ENCODE measurements at places on chromosomes 12 and 14. TPM values are rescaled to one million over a fixed set of nuclear protein-coding genes. Genes with fewer than 3 reads are reported as not detected.

- no peaks in the 10 kb centered on the region for H3K27me3 ChIP-seq
- peak overlapping the region; percentile 83 for H3K4me3 ChIP-seq
- H3K36me3 ChIP-seq: peaks cover 24% of the 10 kb centered on the region
Observed at GRCh38 chr12:55728186-55728938, 447 bp downstream of the CD63 start.

GZMB gene
- total RNA-seq: 1,384 TPM

PTGER2 gene
- total RNA-seq: 55.3 TPM

DNA sequence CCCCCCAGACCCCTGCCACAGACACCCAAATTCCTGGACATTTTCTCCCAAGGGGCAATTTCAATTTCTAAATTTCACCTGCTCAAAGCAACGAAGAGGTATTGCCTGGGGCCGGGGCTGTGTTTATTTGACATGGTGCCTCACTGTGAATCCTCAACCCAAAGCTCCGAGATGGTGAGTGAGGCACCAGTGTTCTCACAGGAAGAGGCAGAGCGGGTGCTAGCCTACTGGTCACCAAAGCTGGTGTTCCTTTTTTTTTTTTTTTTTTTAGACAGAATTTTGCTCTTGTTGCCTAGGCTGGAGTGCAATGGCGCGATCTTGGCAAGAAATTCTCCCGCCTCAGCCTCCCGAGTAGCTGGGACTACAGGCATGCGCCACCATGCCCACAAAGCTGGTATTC, 14.8 kb upstream of the SH2B3 start:
- H3K27me3 ChIP-seq: no peaks in the 10 kb centered on the region
- peaks cover 31% of the 10 kb centered on the region for H3K4me1 ChIP-seq
- no peak for DNase-seq
- no peak overlapping the region for H3K27ac ChIP-seq
- H3K36me3 ChIP-seq: no peaks in the 10 kb centered on the region

ZC2HC1C gene
- total RNA-seq: 0.55 TPM

RHEBL1 gene
- 11.6 TPM for total RNA-seq

GRCh38 chr14:24247422-24247821, 5.0 kb upstream of the TINF2 start:
- no peak for DNase-seq
- no peaks in the 10 kb centered on the region for H3K27me3 ChIP-seq
- H3K36me3 ChIP-seq: no peaks in the 10 kb centered on the region
- H3K27ac ChIP-seq: peak overlapping the region; percentile 86

GPRC5D gene
- total RNA-seq: 5.5 TPM

SERPINA3 gene
- not detected for total RNA-seq

GRCh38 chr14:96881713-96882112, 84.5 kb downstream of the VRK1 start:
- no peak for DNase-seq
- peaks cover 2% of the 10 kb centered on the region for H3K36me3 ChIP-seq
- H3K4me1 ChIP-seq: no peaks in the 10 kb centered on the region
- no peak overlapping the region for H3K4me3 ChIP-seq
- no peak overlapping the region for H3K27ac ChIP-seq

DNA sequence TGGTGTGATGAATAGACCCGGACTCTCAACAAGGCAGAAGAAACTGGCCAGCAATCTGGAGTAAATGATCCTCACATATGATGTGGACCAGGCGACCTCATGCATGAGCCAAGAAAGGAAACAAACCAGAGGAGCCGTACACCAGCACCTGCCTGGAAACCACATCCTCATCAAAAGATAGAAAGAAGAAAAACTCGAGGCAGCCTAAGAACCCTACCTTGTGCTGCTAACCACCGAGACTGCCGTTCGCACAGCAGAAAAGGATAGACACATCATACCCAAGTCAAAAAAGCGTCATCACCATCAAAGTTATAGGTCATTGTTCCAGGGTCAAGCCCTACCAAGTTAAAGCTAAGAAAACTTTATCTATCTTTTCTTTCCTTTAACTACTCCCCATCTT, 66.7 kb downstream of the RESF1 start:
- peak; percentile 75 for DNase-seq
- H3K27ac ChIP-seq: no peak overlapping the region
- no peaks in the 10 kb centered on the region for H3K36me3 ChIP-seq
- peaks cover 5% of the 10 kb centered on the region for H3K4me1 ChIP-seq
- no peaks in the 10 kb centered on the region for H3K27me3 ChIP-seq

- peak overlapping the region; percentile 67 for H3K4me3 ChIP-seq
- H3K36me3 ChIP-seq: no peaks in the 10 kb centered on the region
- no peak overlapping the region for H3K27ac ChIP-seq
- DNase-seq: no peak
- H3K27me3 ChIP-seq: peaks cover 18% of the 10 kb centered on the region
Observed at GRCh38 chr14:51093371-51094281, 1.3 kb downstream of the TRIM9 start.

LRIG3 gene
- not detected for total RNA-seq

DNA sequence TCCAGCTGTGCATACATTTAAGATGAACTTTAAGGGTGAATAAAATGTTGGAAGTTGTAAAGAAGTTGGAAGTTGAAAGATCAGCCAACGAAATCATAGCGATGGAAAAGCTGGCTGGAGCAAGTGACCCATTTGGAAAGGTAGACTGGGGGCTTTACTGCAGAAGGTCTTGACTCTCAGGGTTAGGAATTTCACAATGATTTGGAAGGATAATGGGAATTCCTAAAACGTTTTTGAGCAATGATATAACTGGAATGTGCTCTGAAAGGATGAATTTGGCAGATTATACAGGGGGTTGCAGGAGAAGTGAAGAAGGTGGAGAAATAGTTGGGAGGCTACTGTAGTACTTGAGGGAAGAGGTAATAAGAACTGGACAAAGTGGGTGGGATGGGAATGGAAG, 27.4 kb downstream of the EMP1 start:
- no peak overlapping the region for H3K4me3 ChIP-seq
- no peak for DNase-seq
- H3K36me3 ChIP-seq: no peaks in the 10 kb centered on the region
- H3K27me3 ChIP-seq: no peaks in the 10 kb centered on the region
- H3K4me1 ChIP-seq: no peaks in the 10 kb centered on the region
- no peak overlapping the region for H3K27ac ChIP-seq

DNA sequence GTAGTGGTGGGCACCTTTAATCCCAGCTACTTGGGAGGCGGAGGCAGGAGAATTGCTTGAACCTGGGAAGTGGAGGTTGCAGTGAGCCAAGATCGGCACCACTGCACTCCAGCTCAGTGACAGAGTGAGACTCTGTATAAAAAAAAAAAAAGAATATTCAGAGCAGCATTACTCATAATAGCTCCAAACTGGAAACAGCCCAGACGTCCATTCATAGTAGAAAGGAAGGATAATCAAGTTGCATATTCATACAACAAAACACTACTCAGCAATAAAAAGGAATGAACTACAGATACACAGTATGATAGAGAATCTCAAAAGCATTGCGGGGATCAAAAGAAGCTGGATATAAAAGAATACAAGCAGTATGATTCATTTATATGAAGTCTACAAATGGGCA, 19.1 kb downstream of the TMEM30B start:
- H3K27me3 ChIP-seq: peaks cover 2% of the 10 kb centered on the region
- H3K4me3 ChIP-seq: no peak overlapping the region
- H3K36me3 ChIP-seq: no peaks in the 10 kb centered on the region
- no peak for DNase-seq
- no peaks in the 10 kb centered on the region for H3K4me1 ChIP-seq

- DNase-seq: no peak
- no peaks in the 10 kb centered on the region for H3K27me3 ChIP-seq
- no peaks in the 10 kb centered on the region for H3K36me3 ChIP-seq
Observed at GRCh38 chr12:119071638-119072231, 90.4 kb downstream of the SRRM4 start.

GRCh38 chr14:100532906-100533655, 54.1 kb downstream of the BEGAIN start:
- H3K4me1 ChIP-seq: peaks cover 17% of the 10 kb centered on the region
- no peak overlapping the region for H3K27ac ChIP-seq
- no peaks in the 10 kb centered on the region for H3K36me3 ChIP-seq
- peak; percentile 13 for DNase-seq
- H3K27me3 ChIP-seq: no peaks in the 10 kb centered on the region

YEATS4 gene
- total RNA-seq: 20.3 TPM

DNA sequence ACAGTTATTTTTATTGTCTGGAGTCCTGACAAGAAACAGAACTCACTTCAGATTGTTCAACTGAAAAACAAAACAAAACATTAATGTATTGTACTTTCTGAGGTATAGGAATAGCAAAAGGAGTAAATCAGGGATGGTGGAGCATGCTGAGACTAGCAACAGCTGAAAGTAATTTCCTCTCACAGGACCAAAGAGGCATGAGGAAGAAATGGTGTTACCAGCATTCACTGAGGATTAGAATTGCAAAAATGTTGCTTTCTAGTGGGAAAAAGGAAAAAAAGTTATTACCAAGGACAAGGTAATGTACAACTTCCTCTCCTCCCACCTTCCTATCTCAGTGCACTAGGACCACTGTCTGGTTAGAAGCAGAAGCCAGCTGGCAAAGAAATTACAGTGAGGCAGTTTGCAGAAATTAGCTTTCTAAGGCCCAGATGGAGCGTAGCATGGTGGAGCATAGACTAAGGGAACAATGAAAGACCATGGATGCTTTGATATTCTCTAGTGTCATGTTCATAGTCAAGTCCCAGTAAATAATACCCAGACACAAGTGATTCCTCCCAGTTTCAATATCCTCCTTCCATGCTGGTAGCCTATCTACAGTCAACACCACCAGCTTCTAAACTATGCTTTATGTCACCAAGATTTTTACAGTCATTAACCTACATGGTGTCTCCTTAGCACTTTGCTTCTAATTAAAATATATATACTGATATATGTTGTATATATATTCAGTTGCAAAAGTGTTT, 133.7 kb upstream of the DCN start:
- DNase-seq: no peak
- H3K27ac ChIP-seq: no peak overlapping the region
- no peaks in the 10 kb centered on the region for H3K27me3 ChIP-seq

DNA sequence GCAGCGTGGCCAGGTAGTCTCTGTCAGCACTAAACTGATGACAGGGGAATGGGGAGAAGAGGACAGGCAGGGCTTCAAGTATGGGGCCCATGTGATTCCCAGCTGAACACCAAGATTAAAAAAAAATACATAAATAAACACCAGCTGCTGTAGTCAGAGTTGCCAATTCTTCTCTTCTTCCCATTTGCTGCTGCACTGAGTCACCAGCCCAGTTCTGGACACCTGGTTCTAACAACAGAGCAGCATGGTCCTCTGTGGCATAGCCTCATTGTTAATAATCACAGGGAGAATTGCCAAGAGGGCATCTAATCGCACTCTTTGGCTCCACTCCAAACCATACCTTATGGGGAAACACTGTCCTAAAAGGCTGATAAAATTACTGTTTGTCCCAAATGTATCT, 15.1 kb downstream of the PPM1H start:
- no peak for DNase-seq
- H3K4me3 ChIP-seq: no peak overlapping the region
- no peak overlapping the region for H3K27ac ChIP-seq
- no peaks in the 10 kb centered on the region for H3K4me1 ChIP-seq
- no peaks in the 10 kb centered on the region for H3K27me3 ChIP-seq

GRCh38 chr14:103107941-103108748, 13.6 kb downstream of the EXOC3L4 start:
- no peak overlapping the region for H3K4me3 ChIP-seq
- H3K27ac ChIP-seq: no peak overlapping the region
- peaks cover 12% of the 10 kb centered on the region for H3K27me3 ChIP-seq
- no peaks in the 10 kb centered on the region for H3K36me3 ChIP-seq
- peaks cover 33% of the 10 kb centered on the region for H3K4me1 ChIP-seq

DNA sequence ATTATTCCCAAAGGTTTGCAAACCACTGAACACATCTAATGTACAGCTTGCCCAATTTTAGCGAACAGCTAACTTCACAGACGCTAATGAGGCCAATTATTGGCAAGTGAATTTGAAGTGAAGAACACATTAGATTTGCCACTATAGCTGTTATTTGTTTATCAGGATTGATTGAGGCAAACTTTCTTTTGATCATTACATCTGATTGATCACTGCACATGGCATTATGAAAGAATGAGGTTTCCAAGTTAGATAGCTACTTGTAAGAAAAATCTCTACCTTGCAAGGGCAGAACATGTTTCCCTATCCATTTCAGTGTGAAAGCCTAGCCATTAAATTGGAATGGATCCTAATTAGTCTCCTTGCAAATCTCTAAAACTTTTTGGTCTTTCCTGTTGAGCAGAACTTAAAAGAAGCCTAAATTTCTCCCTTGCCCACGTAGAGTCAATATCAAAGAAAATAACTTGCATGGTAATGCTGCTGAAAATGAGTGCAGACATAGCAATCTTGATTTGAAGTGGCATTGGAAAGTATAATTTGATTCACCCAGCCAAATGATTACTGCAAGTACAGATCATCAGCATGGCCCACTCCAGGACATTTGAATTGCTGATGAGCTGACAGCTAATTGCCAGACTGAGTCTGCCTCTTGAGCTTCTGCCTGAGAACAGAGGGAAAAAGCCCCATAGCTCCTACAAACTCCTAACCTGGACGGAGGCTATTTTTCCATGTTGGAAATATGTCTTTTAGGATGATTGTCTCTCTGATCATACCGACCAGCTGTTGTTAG, 98.6 kb downstream of the TPH2 start:
- no peaks in the 10 kb centered on the region for H3K27me3 ChIP-seq
- H3K4me3 ChIP-seq: no peak overlapping the region
- DNase-seq: no peak
- H3K27ac ChIP-seq: no peak overlapping the region

- no peak for DNase-seq
- no peak overlapping the region for H3K27ac ChIP-seq
Observed at GRCh38 chr14:64400829-64401459, 12.8 kb downstream of the MTHFD1 start.

KRT75 gene
- not detected for total RNA-seq

TMEM119 gene
- total RNA-seq: 3.4 TPM

- H3K4me1 ChIP-seq: no peaks in the 10 kb centered on the region
- no peaks in the 10 kb centered on the region for H3K27me3 ChIP-seq
- H3K27ac ChIP-seq: no peak overlapping the region
- peaks cover 48% of the 10 kb centered on the region for H3K36me3 ChIP-seq
- no peak overlapping the region for H3K4me3 ChIP-seq
Observed at GRCh38 chr12:26918321-26919215, 19.2 kb downstream of the INTS13 start.

HOXC10 gene
- total RNA-seq: not detected

GRCh38 chr12:80504389-80505163, 60.5 kb downstream of the PTPRQ start:
- H3K27me3 ChIP-seq: no peaks in the 10 kb centered on the region
- H3K27ac ChIP-seq: no peak overlapping the region
- H3K4me3 ChIP-seq: no peak overlapping the region
- H3K36me3 ChIP-seq: no peaks in the 10 kb centered on the region
- H3K4me1 ChIP-seq: no peaks in the 10 kb centered on the region
- DNase-seq: no peak

DNA sequence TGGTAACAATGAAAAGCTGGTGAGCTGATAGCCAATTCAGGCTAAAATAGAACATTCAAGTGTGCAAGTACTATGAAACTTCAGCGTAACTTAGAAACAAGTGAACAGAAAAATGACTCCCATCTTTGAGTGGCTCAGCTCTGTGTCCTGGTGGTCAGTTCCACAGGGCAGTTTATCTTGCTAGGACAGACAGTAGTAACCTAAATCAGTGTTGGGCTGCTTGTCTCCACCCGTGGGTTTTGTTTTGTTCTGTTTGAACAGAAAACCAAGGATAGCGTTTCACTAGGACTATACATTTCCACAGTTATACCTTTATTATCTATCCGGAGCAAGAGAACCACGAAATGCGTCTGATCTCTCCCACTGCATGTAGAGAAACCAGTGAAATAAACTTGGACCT, 467.8 kb downstream of the EGLN3 start:
- H3K4me1 ChIP-seq: no peaks in the 10 kb centered on the region
- H3K36me3 ChIP-seq: no peaks in the 10 kb centered on the region
- DNase-seq: no peak
- no peak overlapping the region for H3K4me3 ChIP-seq

SERPINA12 gene
- total RNA-seq: not detected
